Activated T-helper 2 cell treated with anti-CD3 and anti-CD28 coated beads, Interferon-gamma antibody, Interleukin-2, Interleukin-4, amounts not matched to agents 10 μg/mL and 5 μg/mL and 100 μg/mL, durations not matched to agents 14 hours and 24 hours and 36 hours (primary cell): ENCODE measurements at places on chromosomes 1 and 21. TPM values are rescaled to one million over a fixed set of nuclear protein-coding genes. Genes with fewer than 3 reads are reported as not detected.
A peak's percentile ranks its signal among the peaks of the same experiment; 100 is the strongest.

DNA sequence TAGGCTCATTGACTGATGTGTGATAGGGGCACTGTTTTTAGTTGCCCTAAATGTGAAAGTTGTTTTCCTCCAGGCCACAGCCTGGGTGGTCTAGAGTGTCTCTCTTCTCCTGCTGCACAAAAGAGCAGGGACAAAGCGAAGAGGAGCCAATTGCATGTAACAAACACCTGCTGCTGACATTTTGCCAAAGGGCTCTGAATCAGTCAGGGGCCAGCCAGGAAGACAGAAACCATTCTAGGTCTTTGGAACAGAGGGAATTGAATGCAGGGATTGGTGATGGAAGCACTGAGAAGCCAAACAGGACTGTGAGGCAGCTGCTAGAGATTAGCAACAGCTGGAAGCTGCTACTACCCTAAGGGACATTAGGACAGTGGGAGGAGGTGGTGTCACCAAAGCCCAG is 185.3 kb upstream of the POU3F1 start:
- peaks cover 4% of the 10 kb centered on the region for H3K27me3 ChIP-seq
- H3K4me3 ChIP-seq = no peak overlapping the region
- H3K4me1 ChIP-seq = no peaks in the 10 kb centered on the region
- no peak overlapping the region for H3K27ac ChIP-seq
- no peak for DNase-seq

DNA sequence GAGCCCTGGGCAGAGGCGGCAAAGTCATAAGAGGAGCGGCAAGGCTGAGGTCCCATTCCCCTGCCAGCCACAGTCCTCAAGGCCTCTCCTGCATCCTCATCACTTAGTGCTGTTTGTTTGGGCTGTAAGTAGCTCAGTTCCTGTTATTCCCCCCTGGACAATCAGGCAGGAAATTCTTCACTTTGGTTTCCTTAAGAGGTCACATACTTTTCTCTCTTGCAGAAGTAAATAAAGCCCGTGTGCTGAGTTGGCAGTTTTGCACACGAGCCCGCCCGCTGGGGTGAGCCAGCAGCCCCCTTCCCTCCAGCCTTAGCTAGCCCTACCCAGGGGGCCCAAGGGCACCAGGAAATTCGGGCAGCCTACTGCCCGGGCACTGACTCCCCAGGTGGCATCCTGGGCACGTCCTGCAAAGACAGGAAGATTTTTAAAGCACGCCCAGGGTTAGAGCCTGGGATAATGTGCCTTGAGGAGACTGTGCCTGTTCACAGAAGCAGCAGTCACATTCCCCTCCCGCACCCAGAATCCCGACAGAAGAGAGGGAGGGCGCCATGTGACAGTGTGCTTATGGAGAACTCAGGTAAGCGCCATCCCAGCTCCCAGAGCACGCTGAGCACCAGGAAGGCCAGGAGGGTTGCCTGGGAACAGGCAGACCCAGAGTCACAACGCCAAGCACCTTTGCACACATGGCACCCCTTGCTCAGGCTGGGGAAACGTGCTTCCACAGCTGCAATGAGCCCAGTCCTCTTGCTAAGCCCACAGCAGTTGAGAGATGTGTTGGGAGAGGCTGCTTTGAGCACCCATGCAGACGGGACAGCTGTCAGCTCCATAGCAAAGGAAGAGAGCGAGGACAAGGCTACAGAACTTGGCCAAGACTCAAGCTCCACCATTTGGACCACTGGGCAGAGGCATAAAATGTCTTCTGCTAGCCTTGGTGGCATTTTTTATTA is 144.5 kb upstream of the TMEM51 start:
- no peak overlapping the region for H3K27ac ChIP-seq
- no peaks in the 10 kb centered on the region for H3K36me3 ChIP-seq
- H3K4me1 ChIP-seq = no peaks in the 10 kb centered on the region

- H3K36me3 ChIP-seq = peaks cover 46% of the 10 kb centered on the region
- peak overlapping the region; percentile 86 for H3K27ac ChIP-seq
- H3K4me3 ChIP-seq = peak overlapping the region; percentile 81
- peaks cover 39% of the 10 kb centered on the region for H3K4me1 ChIP-seq
- DNase-seq = no peak
- H3K27me3 ChIP-seq = peaks cover 4% of the 10 kb centered on the region
These were observed 891 bp downstream of the HMGN1 start for GRCh38 chr21:39348040-39348354.

GRCh38 chr1:16129921-16130543 is 25.8 kb downstream of the EPHA2 start:
- no peak for DNase-seq
- H3K36me3 ChIP-seq = no peaks in the 10 kb centered on the region
- no peak overlapping the region for H3K4me3 ChIP-seq
- no peak overlapping the region for H3K27ac ChIP-seq

The CAPN2 gene
- 91.3 and 93.5 TPM in 2 replicates for total RNA-seq

The CHIA gene
- total RNA-seq = not detected in 2 replicates

The RGS16 gene
- total RNA-seq = 50.2 and 50.5 TPM in 2 replicates

The CFHR5 gene
- not detected in 2 replicates for total RNA-seq
